Left hindlimb (tissue), 1 donor: ENCODE measurements at places on chromosomes 5 and 9.

DNA sequence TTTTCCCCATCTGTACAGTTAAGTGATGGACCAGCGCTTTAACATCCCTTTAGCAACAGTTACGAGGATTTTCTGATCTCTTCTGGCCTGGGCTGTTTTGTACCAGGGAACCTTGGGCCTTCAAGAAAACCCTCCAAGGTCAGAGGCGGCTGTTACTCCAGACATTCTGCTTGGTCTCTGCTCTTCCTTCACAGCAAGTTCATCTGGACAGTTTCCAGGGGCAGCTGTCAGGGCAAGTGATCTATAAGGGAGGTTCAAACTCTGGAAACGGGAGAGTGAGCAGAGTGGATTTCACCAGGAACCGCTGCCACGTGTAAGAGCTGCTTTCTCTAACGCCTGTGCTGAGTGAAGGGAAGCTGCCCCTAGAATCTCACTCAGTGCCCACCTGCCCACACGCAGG, 36.7 kb downstream of the ZNF618 start:
- DNase-seq = no peak

DNA sequence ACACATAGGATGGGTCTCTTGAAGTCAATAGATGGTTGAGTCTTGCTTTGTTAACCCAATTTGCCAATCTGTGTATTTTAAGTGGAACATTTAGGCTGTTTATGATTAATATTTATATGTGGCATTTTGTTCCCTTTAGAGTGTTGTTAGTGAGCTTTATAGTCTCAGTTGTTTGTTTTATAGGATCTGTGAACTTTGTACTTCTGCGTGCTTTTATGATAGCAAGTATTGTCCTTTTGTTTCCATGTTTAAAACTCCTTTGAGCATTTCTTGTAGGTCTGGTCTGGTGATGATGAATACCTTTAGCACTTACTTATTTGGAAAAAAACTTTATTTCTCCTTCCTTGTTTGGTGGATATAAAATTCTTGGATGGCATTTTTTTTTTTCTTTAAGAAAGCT, 23.8 kb downstream of the SELENOP start:
- no peak for DNase-seq

DNA sequence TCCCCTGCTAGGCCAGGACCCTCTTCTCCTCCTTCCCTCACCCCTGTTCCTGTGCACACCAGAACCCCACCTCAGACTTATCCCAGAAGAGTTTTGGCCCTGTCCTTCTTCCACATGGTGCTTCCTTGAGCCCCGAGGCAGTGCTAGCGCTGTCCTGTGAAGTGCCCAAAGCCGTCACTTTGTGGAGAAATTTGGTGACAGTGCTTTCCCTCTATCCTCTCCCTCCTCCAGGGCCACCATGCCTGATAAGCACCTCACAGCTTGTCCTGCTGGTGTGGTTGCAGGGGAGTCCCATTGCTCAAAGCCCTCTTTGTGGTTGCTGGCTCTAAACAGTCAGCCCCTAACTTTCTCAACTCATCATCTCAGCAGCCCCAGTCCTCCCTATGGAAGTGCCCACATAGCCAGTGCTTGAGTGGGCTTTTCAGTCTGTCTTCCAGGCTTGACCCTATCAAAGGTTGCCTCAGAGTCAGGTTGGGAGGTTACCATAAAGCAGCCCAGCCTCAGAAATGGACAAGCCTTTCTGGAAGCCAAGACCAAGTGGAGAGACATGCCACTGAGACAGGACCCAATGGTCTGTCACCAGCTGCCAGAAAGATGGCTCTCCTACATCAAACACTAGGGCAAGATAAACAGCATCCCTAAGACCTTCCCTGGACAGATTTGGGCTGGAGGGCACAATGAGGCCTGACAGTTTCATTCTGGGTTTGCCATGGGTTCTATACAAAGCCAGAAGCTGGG, 18.0 kb downstream of the IGIP start:
- DNase-seq = no peak

DNA sequence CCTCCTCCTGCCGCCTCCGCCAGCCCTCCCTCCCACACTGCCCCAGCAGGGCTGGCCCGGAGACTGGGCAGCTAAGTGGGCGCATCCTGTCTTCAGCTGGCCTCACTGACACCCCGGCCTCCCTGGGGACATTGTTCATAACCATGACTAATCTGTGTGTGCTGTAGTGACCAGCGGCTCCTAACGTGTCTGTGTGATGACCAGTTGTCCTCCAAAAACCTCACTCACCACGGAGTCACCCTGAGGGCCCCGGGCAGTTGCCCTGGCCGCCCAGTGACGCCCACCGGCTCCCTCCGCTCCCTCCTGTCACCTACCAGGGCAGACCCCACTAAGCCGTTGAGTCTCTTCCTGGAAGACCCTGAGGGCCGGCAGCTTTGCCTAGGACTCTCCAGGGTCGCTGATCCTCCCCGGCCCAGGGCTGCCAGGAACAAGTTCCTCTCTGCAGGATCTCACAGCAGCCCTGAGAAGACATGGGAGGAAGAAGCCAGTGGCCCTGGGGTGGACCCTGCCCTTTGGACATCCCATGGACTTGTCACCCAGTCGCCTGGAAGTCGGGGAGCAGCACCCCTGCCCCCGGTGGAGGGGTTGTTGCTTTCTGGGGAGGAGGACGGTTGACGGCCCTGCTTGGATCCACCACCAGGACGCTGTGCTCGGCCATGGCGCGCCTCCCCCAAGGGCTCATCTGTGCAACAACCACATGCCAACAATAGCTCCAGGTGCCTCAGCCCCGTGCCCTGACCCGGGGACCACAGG, 110.2 kb upstream of the LMX1B start:
- no peak for DNase-seq

GRCh38 chr5:135337064-135337463, 62.0 kb downstream of the MACROH2A1 start:
- peak; percentile 50 for DNase-seq

GRCh38 chr5:66963559-66963971, 233.0 kb downstream of the CD180 start:
- no peak for DNase-seq

GRCh38 chr5:43298443-43298842, 14.8 kb downstream of the HMGCS1 start:
- DNase-seq = no peak
